CD8-positive, alpha-beta T cell (primary cell): ENCODE measurements at places on chromosomes 16 and 17.

DNA sequence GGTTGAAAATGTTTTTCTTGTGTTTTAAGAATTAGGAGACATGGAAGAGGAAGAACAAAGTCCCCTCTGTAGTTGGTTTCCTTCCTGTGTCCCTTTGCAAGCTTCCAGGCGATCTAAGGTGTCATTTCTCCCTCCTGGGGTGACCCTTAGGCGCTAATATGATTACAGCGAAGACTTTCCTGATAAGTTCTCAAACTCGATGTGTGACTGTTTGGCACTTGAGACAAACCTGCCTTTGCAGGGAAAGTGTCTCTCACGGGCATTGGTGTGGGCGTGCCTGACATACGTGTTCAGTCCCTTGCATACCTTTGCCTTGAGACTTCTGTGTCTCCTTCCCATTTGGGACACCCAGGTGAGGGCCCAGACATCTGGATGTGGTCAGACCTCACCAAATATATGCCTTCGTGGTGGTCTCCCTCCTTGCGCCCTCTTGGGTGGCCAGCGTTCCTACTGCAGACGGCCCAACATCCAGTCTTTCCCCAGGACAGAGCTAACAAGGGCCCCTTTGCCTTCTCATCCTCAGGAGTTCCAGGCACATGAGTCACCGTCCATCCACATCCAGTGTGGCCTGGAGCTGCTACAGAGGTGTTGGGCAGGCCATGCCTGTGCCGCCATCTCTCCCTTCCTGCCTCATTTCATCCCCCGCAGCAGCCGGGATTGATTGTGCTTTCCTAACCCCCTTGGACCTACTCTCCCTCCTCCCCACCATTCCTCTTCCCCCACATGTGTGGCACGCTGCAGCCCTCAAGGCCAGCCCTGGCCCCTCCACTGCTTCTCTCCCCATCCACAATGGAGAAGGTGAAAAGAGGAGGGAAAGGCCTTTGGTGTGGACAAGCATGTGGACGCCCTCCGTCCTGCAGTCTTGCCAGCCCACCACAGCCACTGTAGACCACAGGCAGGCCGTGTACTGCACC, 3.1 kb upstream of the JPT2 start:
- no peak for DNase-seq

GRCh38 chr16:86878236-86879080, 300.1 kb downstream of the FOXL1 start:
- DNase-seq = no peak

DNA sequence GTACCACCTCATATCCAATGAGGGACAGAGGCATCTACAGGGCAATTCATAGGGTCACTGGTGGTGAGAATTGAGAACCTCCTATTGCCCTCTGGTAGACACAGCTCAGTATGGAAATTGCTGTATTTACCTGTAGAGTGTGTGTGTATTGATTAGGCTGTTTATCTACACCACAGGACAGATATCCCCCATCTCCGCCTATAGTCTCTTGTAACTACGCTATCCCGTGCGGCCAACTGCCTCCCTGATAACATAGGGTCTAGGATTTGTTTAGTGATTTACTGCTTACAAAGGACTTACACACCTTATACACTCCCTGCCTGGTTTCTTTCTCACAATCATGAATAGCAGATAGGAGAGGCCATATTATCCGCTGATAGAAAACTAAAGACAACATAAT, 1.7 kb upstream of the STAT3 start:
- DNase-seq = no peak

GRCh38 chr17:58694826-58695225, 2.4 kb downstream of the RAD51C start:
- no peak for DNase-seq

DNA sequence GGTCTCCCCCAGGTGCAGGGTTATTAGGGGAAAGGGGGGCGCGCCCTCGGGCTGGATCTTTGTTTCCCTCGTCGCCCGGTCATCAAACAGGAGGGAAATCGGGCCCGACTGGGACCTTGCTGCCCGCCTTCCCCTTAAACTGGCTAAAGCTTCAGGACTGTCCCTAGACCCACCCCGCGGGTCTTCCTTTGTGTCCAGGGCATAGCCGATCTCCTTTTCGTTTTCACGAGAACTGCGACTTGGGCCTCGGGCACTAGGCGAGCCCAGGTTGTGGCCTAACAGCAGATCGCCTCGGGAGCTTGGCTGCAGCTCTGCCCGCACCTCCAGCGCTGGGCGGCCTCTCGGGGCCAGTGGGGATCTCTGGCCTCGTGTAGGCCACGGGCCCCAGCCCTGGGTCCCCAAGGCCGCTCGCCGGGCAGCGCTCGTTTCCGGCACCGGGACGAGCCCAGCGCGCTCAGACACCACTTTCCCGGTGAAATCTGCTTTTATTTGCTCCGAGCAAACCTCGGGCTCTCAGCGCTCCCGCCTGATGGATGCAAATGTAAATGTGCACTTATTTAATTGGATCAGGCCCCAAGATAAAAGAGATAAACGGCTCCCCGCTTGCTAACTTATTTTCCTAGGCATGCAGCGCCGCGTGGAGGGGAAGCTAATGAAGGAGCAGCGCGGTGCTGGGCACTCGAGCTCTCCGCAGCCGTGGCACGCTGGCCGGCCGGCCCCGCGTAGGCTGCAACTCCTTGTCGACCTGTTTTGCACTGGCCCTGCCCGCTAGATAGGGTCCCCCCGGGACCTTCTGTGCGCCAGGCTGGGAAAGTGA, 7.8 kb downstream of the IRX5 start:
- no peak for DNase-seq

DNA sequence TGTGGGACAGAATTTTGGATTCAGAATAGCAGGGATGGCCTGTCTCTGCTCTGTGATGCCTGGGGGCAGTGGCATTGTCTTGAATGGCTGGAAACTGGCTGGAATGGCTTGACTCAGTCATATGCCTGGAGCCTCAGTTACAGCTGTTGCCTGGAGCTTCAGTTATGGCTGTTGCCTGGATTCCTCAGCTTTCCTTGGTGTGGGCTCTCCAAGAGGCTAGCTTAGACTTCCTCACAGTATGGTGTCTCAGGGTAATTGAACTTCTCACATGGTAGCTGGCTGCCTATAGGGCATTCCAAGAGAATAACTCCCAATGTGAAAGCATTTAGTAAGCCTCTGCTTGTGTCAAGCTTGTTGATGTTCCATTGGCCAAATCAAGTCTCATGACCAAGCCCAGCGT, 21.1 kb downstream of the KRT23 start:
- no peak for DNase-seq

DNA sequence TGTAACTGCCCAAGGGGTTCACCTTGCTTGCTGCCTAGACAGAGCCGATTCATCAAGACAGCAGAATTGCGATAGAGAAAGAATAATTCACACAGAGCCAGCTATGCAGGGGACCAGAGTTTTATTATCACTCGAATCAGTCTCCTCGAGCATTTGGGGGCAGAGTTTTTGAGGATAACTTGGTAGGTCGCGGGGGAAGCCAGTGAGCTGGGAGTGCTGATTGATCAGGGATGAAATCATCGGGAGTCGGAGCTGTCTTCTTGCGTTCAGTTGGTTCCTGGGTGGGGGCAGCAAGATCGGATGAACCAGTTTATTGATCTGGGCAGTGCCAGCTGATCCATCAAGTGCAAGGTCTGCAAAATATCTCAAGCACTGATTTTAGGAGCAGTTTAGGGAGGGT, 9.1 kb downstream of the ITGAM start:
- DNase-seq = no peak

DNA sequence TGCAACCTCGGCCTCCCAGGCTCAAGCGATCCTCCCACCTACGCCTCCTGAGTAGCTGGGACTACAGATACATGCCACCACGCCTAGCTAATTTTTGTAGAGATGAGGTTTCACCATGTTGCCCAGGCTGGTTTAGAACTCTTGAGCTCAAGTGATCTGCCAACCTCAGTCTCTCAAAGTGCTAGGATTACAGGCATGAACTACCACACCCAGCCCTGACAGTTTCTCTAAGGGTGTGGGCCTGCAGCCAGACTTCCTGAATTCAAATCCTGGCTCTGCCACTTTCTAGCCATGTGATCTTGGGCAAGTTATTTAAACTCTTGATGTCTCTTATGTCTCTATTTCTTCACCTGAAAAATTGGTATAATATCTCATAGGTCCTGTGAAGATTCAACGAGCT, 5.6 kb downstream of the CUEDC1 start:
- no peak for DNase-seq

- DNase-seq = no peak
These were observed 12.8 kb upstream of the CBX8 start for GRCh38 chr17:79809530-79810129.

- DNase-seq = no peak
These were observed 14.8 kb downstream of the NPTX1 start for GRCh38 chr17:80461528-80462160.

DNA sequence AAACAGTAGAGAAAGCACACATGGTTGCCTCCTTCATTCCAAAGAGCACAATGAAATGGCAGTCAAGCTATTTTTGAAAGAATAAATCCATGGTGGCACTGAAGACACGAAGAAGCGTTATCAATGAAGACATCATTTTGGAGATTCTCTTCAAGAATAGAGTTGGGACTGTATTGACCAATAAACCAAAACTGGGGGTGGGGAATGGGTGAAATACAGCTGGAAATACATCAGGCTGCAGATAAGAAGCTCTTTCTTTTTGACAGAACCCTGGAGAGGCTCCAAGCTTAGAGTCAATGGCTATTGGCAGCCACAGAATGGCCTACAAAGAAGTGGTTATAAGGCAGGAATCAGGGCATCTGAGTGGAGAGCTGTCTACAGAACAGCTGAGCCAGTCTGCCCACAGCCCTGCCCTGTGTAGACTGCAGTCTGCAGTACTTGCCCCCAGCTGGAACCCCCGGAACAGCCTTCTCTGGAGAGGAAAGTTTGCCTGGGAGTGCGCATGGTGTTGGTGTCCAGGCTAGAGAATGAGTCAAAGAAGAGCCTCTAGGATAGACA, 100.4 kb downstream of the STX8 start:
- no peak for DNase-seq

- DNase-seq = no peak
These were observed 57.2 kb upstream of the SEC14L1 start for GRCh38 chr17:77083531-77083930.

GRCh38 chr16:66324815-66325515, 41.5 kb upstream of the CDH5 start:
- DNase-seq = no peak

GRCh38 chr17:81039096-81039495, 4.1 kb downstream of the BAIAP2 start:
- no peak for DNase-seq

DNA sequence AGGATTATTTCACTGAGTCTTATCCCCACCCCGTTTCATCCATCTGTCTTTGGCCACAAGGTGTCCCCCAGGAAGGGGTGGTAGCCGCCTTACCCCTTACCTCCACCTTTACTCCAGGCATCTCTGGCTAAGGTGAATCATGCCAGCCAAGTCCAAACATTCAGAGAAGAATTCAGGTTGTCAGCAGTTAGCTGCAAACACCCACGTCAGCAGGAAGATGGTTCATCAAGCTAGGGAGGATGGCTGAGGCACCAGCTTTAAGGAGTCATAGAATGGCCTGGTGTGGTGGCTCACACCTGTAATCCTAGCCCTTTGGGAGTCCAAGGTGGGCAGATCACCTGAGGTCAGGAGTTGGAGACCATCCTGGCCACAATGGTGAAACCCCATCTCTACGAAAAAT, 61.0 kb downstream of the RBFOX1 start:
- no peak for DNase-seq

DNA sequence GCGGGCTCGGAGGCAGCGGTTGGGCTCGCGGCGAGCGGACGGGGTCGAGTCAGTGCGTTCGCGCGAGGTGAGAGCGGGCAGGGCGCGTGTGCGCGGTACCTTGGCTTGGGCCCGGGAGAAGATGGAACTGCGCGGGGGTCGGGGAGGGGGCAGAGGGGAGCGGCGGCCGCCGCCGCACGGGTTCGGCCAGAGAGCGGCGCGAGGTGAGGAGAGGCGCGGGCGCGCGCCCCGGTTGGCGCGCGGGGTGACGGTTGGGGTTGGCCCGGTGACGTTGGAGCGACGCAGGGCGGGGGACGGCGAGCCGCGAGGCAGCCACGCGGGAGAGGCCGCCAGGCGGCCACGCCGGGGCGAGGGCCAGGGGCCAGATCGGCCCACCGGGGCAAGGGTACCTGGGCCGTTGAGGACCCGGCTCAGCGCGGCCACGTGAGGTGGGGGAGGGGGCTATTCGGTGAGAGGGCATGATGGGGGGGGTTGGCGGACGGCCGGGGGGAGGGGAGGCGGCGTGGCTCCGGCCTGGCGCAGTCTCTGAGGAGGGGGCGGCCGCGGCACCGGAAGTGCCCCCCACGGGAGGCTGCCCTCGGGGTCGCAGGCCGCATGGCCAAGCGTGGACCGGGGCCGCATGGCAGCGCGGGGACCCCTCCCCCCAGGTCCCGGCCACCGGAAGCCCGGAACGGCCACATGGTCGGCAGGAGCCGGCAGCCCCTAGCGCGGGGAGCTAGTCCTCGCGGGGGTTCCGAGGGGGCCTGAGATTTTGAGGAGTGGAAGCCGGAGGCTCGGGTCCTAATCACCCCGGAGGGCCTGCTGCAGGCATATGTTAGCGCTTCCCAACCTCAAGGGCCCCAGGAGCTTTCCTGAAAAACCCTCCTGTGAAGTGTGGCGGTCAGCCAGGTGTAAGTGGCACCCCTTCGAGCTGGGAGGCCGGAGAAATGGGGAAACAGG, 527 bp downstream of the EIF5A start:
- peak; percentile 34 for DNase-seq

DNA sequence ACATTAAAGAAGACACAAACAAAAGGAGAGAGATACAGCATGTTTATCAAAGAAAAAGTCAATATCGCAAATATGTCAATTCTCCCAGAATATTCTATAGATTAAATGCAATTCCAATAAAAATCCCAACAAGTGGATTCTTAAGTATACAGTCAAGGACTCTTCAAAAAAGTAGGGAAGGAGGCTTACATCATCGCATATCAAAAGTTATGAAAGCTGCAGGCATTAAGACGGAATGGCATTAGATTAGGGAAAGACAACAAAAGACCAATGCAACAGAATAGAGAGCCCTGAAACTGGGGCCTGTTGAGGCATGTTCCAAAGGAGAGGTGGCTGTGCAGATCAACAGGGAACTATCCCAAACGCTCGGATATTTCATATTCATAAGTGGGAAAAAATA, 76.0 kb downstream of the MARCHF10 start:
- DNase-seq = no peak
